Activated CD8-positive, alpha-beta T cell treated with anti-CD3 and anti-CD28 coated beads, Interleukin-2, amount 10 ng/mL, durations not matched to agents 7 days and 5 days (primary cell): ENCODE measurements at places on chromosomes 16 and 17.
A peak's percentile ranks its signal among the peaks of the same experiment; 100 is the strongest.

DNA sequence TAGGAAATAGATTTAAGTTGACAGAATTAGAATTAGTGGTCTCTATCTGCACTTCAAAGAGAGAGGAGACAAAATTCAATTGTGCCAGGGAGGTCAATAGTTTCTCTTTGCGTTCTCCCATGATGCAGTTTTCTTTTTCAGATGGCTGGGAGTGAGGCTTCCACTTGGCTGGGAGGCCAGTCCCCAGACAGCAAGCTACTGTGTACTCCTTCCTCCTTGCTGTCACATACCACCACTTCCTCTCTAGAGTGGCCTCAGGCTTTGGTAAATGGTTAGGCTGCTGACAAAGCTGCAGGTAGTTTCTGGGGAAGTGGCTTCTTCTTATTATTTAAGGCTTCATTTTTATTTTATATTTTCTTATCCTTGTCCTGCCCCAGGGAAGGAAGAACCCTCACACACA, 106.2 kb upstream of the HS3ST4 start:
- DNase-seq: no peak

- DNase-seq: no peak
These were observed 5.3 kb downstream of the NTHL1 start for GRCh38 chr16:2042171-2042985.

- DNase-seq: no peak
These were observed 32.0 kb downstream of the CCDC182 start for GRCh38 chr17:57713140-57713539.

GRCh38 chr17:66310528-66311148, 8.2 kb downstream of the PRKCA start:
- DNase-seq: no peak

- no peak for DNase-seq
These were observed 161.5 kb upstream of the ZNF267 start for GRCh38 chr16:31712064-31712540.

- peak; percentile 97 for DNase-seq
These were observed at the start of gene BAIAP2 for GRCh38 chr17:81034779-81035520. Gene BAIAP2, plus strand, starts transcription at chr17:81035151. Its CDS starts 104 bp downstream, at chr17:81035255.

GRCh38 chr16:20398603-20399002, 5.9 kb downstream of the PDILT start:
- no peak for DNase-seq

DNA sequence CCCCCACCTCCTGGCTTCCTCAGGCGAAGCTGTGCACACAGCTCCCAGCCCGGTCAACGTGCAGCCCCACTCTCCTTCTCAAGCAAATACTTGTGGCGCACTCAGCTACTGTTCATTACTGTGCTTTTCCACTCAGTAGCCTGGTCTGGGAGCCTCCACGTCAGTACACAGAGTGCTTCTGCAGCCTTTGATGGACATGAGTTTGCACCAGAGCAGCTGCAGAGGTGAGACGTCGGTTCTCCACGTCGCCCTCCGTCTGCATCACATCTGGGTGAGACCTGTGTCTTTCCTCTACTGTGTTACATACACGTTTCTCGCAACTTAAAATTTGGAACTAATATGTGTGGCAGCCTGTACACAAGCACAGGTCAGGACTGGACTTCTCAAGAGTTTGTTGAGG, 334.3 kb downstream of the C16orf95 start:
- no peak for DNase-seq

DNA sequence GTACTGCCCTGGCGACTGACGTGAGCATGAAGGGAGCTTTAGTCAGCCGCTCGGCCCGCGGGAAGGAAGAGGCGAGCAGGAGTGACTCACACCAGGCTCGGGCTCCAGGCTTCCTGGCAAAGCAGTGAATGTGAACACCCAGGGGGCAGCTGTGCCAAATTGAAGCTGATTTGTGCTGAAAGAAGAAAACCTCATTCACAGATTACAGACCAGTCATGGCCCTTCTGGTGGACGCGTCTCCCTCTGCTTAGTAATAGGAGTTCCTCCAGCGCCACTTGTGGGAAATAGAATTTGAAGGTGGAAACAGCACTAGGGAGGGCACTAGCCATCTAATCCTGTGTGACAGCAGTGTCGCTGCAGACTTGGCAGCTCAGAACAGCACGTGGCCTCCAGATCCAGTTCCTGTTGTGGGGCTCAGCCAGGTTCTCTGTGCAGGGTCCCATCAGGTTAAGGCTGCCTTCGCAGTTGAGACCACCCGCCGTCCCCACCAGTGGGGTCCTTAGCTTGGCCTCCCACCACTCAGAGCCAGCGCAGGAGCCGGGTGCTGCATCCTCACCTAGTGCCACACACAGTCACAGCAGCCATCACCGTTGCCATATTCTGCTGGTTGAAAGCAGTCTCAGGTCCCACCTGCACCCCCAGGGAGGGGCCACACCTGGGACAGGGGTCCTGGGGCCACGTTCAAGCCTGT, 164.5 kb upstream of the CHMP6 start:
- DNase-seq: no peak

GRCh38 chr17:63440127-63440769, 5.9 kb downstream of the CYB561 start:
- DNase-seq: no peak

- DNase-seq: no peak
These were observed 4.7 kb downstream of the KRT37 start for GRCh38 chr17:41419716-41420115.
